NCI-H1417 (cell line): ENCODE measurements at places on chromosomes 7 and 10.

DNA sequence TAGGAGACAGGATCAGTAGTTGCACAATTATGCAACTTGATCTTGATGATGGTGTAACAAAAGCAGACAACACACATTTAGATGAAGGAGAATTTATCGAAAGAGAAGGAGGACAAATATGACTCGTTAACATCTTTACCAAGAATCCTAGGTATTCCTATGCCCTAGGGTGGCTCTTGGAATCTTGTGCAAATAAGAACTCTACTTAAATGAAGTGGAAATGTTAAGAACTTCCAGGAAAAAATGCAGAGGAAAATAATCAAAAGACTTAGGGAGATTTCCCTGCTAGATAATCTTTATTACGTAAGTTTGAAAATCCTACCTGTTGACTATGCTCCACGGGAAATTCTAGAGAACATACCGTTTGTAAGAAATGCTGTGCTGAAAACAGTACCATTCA lies 485.4 kb downstream of the POM121L12 start:
- no peak for DNase-seq

GRCh38 chr7:101736084-101736483 lies 81.3 kb upstream of the CUX1 start:
- no peak for DNase-seq

DNA sequence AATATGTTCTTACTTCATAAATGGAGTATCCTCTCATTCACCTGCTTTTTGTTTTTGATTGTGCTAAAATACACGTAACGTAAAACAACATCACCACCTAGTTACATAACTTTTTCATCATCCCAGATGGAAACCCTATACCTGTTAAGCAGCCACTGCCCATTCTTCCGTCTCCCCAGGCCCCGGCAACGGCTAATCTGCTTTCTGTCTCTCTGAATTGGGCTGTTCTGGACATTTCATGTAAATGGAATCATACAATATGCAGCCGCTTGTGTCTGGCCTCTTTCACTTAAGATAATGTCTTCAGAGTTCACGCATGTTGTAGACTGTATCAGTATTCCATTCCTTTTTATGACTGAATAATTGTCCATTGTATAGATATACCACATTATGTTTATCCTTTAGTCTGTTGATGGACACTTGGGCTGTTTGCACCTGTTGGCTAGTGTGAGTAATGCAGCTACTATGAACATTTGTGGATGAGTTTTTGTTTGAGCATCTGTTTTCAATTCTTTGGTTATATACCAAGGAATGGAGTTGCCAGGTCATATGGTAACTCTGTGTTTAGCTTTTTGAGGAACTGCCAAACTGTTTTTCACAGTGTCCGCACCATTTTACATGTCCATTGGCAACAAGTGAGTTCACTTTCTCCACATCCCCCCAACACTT lies 14.1 kb upstream of the SUN1 start:
- peak; percentile 34 for DNase-seq

DNA sequence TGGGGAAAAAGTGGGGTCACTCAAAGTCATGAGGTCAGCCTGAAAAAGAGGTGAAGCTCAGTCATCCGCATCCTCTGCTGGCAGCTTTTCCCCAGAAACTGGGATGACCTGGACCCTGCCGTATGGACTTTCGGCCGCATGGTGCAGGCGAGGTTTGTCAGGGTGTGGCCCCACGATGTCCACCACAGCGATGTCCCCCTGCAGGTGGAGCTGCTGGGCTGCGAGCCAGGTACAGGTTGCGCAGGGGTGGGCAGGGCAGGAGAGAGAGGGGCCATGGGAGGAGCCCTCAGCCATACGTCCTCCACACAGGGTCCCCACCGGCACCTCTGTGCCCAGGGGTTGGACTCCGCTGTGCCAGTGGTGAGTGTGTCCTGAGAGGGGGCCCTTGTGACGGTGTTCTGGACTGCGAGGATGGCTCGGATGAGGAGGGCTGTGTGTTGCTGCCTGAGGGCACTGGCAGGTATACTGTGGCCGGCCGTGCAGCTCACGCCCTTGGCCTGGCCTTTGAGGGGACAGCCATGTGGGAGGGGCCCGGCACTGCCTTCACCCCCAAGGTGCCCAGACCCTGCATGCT lies 23.0 kb upstream of the ZNF467 start:
- DNase-seq = no peak

DNA sequence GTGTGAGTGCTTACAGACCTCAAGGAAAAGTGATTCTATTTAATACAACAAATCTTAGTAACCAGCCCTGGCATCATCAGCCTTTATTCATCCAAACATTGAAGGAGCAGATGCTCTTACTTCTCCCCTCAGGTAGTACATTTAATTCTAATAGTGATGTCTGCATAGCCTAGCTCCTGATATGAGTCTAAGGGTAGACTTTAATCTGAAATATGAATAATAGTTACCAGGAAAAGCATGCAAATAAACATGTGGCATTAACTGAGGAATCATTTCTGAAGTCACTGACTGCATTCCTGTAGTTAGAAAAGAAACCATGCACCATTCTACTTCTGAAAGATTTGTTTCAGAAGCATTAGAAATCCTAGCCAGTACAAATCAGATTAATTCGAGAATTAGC lies 25.7 kb upstream of the LMBR1 start:
- no peak for DNase-seq

DNA sequence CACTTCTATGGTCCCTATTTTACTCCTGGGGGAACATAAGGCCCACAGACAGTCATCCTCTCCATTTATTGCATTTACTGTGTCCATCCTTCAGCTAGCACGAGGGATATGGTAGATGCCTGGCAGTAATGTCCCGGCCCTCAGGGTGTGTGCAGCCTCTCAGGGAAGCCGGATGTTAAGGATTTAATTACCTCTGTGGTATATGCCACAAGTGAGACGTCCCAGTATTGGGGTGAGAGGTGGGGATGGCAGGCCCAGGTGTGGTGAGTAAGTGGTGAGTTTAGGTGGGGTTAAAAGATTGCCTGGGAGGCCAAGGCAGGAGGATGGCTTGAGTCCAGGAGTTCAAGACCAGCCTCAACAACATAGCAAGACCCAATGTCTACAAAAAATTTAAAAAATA lies 144.9 kb downstream of the SH3PXD2A start:
- DNase-seq = no peak

DNA sequence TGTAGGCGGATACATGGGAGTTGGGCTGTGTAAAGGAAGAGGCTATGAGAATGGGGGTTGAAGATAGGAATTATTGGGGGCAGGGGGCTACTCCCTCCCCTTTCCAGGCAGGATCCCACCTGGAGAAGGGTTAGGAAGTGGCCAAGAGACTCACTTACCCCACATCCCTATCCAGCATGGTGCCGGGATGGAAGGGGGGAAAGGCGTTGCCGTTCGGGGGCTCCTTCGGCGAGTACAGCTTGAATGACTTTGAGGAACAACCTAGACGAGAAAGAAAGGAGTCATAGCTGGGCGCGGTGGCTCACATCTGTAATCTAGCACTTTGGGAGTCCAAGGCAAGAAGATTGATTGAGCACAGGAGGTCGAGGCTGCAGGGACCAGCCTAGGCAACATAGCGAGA lies 8.9 kb downstream of the LDB1 start:
- no peak for DNase-seq

DNA sequence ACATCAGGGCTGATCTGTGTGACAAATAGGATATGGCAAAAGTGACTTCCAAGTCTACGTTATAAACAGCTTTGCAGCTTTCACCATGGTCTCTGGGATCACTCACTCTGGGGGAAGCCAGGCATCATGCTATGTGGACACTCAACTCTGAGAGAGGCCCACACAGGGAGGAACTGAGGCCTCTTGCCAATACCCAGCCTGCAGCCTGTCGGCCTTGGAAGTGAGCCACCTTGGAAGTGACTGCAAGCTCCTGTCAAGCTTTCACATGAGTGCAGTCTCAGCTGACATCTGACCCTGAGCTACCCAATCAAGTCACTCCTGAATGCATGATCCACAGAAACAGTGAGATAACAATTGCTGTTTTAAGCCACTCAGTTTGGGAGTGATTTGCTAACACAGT lies 56.5 kb downstream of the MMRN2 start:
- DNase-seq = no peak

- DNase-seq = no peak
These were observed 12.9 kb downstream of the GRM8 start for GRCh38 chr7:127239814-127240213.

DNA sequence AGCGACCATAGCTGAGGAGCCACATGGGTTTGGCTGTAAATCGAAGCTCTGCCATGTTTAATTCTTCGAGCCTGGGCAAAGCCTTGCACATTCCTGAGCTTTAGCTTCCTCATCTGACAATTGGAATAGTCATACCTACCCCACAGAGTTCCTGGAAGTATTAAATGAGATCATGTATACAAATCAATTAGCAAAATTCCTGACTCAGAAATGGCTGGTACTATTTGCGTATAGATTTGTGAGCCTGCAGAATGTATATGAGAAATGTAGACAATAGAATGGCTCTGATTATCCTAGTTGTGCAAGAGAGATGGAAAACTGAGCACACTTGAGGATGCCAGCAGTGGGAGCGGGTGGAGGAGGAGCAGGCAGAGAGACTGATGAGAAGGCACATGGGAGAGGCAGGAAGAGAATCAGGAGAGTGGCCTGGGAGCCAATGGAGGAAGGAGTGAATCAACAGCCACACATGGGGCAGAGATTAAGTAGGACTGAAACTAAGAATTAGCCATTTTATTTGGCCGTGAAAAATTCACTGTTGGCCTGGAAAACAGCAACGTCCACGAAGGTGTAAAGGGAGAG lies 128.0 kb upstream of the C1GALT1 start:
- no peak for DNase-seq

DNA sequence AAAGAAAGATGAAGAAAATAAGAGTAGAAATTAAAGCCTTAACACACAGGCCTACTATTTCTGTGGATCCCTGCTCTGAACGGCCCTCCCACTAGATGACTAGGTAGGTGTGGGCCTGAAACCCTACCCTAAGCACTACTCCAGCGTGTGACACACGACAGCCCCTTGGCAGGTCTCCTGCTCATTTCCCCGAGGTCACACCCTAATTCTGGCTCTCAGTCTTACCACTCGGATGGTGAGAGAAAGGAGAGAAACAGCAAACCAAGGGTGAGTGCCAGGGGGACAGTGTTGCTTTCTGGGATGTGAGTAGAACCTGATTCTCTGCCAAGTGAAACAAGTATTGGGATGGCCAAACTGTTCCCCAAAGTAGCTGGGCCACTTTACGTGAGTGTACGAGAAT lies 12.1 kb downstream of the GALNTL5 start:
- no peak for DNase-seq
